ENCODE measurements at places on chromosomes 12 and 14. TPM values are rescaled to one million over a fixed set of nuclear protein-coding genes. Genes with fewer than 3 reads are reported as not detected.

- no peak for DNase-seq
These were observed 4.4 kb downstream of the AVIL start for GRCh38 chr12:57813971-57814772.

DNA sequence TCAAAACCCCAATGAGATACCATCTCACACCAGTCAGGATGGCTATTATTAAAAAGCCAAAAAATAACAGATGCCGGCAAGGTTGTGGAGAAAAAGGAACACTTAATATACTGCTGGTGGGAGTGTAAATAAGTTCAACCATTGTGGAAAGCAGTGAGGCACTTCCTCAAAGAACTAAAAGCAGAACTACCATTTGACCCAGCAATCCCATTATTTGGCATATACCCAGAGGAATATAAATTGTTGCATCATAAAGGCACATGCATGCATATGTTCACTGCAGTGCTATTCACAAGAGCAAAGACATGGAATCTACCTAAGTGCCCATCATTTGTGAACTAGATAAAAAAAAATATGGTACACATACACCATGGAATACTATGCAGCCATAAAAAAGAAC lies 59.9 kb downstream of the MGST1 start:
- no peak for DNase-seq

GRCh38 chr12:38904537-38905479 lies 583 bp downstream of the CPNE8 start:
- peak; percentile 93 for DNase-seq

DNA sequence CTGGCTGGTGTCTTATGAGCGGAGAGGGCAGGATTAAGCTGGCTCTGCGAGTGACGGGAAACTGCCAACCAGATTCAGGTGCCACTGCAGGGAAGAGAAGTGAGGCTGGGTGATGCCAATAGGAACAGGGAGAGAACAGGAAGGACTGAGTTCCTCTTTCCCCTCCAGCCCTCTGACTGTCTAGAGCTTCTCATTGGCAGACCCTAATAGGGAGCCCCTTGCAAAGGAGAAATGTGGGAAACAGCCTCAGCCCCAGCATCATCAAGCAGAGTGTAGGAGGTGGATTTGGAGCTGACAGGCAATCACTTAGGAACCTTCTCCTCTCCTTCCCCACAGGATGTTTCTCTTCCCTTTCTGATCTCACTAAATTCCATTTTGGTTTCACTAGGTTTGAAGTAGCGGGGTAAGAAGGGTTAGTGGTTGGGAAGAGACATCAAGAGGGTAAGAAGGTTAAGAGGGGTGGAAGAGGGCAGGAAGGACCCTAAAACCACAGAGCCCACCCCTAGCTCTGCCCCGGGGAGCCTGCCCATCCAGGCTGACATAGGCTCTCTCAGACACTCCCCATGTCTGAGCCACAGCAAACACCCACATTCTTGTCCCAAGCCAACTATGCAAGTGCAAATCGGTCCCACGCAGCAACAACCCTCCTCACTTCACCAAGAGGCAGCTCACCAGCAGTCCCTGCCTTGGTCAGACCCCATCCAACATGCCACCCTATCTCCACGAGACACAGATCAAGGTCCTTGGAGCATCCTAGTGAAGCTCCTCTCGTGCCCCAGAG lies 111.1 kb downstream of the STAB2 start:
- no peak for DNase-seq

TMEM132C gene
- total RNA-seq, result 0.20 TPM

KRT73 gene
- total RNA-seq, result not detected

TSPAN11 gene
- total RNA-seq, result 1.0 TPM
